ENCODE measurements at places on chromosomes 4 and X.

DNA sequence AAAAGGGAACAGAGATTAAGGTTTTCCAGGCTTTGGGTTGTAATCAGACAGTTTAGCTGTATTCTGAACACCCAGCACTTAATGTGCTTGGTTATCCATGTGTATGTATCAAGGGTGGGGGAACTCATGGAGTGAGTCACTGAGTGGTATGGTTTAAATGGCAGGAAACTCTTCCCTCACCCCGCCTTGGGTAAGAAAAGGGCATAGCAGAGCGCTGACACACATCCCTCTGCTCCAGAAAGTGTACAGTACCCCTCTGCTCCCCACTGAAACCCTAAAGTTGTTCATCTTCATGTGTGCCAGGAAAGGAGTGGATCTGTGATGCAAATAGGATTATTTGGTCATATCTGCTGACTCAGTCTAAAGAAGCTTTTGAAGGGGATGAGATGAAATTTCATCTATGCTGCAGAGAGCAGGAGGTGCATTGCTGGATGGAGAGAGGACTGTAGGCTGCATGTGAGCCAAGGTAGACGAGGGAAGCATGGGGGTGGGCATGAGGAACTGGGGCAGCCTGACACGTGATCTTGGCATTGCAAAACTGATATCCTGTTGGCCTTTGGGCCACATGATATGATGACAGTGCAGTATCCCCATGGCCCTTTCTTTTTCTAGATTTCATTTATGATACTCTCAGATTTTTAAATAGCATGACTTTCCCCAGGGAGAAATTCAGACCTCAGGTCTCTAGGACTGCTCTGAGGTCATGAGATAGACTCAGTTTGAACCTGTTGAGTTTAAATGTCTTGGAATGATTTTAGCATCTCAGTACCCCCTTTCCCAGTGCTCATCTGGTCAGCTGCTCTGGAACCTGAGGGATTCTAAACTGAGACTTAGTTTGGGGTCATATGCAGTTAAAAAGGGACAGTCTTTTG, 84.8 kb downstream of the TMEM164 start:
- peak; percentile 93 for DNase-seq

DNA sequence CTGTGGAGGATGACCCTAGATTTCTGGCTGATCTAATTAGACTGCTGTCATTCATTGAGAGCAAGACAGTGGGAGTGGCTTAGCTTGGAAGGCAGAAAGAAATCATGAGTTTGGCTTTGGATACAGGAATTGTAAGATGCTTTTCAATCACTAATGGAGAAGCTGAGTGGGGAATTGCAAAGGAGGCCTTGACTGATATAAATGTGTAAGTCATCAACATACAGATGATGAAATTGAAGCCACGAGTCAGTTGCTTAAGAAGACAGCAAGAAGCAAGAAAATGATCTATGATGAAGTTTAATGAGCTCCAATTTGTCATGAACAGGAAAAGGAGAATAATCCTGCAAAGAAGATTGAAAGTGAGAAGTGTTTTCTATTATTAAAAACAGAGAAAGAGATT, 136.7 kb upstream of the C1QTNF7 start:
- peak; percentile 4 for DNase-seq

DNA sequence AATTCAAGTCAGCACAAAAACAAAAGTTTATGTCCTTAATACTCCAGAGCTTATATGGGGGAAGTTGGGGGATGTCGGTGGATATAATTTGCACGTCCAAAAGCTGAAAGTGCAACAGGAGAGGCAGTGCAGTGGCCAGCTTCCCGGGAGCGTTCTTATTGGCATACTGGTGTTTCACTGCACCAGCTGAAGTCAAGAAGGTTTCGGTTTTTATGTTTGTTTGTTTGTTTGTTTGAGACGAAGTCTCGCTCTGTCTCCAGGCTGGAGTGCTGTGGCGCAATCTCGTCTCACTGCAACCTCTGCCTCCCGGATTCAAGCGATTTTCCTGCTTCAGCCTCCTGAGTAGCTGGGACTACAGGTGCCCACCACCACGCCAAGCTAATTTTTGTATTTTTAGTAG, 28.6 kb upstream of the TLR3 start:
- no peak for DNase-seq

DNA sequence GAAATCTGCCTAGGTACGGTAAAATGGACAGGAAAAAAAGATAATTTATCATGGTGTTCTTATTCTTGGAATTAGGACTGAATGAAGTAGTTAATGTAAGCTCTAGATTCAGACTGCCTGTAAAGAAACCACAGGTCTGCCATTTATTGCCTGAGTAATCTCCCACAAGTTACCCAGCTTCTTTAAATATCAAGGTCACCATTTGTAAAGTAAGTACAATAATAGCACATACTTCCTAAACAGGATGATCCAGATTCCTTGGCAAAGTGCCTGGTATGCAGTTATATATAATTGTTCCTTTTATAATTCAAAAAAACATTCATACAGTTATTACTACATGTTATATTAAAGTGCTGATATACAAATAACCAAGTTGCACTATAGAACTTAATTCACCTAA, 368.6 kb downstream of the HNRNPD start:
- no peak for DNase-seq

DNA sequence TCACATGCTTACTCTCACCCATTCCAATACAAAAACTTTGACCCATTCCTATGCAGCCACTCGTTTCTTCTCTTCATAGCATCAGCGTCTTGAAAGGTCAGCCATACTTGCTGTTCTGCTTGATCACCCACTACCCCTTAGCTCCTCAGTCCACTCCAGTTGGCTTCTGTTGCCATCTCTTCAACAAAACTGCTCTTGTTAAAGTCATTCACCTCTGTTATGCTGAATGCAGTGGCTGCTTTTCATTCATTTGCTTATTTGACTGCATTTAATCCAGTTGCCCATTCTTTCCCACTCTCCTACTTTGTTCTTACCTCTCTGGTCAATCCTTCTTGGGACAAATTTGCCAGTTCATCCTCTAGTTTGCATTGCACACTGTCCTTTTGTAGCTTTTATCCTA, 24.9 kb downstream of the CEP135 start:
- DNase-seq = no peak

DNA sequence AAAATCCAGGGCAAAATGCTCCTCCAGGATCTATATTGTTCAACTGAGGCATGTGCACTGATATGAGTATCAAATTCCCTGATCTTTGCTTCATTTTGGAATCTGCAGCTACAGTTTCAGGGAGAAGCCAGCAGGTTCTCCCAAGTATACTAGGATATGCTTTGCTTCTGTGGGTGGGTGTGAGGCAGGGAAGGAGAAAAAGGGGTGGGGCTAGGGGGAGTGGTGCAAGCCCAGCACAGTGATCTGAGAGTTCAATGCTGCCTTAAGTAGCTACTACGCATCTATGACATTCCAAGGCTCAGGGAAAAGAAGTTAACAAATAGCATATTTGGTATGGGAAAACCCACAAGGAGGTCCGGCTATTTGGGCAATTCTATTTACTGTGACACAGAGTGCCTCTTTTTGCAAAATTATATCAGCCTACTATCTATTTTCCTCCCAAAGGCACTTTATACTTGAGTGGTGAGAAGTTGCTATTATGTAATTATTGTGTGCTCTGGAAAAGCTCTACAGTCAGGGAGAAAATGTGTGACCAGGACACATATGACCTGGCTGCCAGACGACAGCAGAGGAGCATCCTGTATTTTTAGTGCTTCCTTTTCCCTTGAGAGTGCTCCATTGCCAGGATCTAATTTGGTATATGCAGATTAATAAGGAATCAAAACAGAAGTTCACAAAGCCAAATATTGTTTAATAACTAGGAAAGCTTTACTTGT, 162.0 kb downstream of the RNF150 start:
- DNase-seq = no peak

DNA sequence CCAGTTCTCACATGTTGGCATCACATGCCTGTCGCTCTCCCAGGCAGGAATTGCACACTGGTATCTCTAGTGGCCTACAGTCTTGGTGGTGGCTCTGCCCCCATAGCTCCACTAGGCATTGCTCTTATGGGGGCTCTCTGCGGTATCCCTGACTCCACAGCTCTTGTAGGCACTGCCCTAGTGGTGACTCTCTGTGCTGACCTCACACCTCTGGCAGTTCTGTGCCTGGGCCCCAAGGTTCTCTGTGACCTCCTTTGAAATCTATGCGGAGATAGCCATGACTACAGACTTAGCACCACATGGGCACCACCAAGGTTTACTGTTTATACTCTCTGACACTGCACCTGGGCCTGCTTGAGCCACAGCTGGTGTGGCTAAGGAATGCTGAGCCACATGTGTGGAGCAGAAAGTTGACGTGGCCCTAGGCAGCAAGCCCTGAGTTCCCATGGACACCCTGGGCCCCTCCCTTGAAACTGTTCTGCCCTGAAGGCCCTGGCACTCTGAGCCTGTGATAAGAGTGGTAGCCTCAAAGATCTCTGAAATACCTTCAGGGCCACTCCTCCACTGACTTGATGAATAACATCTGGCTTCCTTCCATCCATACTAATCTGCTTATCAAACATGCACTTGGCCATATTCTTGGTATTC, 8.0 kb downstream of the SLC9B1 start:
- DNase-seq = peak; percentile 51

GRCh38 chrX:53065104-53065503, 16.5 kb downstream of the GPR173 start:
- DNase-seq = no peak

- no peak for DNase-seq
These were observed 118.2 kb downstream of the AFAP1 start for GRCh38 chr4:7821245-7822136.

DNA sequence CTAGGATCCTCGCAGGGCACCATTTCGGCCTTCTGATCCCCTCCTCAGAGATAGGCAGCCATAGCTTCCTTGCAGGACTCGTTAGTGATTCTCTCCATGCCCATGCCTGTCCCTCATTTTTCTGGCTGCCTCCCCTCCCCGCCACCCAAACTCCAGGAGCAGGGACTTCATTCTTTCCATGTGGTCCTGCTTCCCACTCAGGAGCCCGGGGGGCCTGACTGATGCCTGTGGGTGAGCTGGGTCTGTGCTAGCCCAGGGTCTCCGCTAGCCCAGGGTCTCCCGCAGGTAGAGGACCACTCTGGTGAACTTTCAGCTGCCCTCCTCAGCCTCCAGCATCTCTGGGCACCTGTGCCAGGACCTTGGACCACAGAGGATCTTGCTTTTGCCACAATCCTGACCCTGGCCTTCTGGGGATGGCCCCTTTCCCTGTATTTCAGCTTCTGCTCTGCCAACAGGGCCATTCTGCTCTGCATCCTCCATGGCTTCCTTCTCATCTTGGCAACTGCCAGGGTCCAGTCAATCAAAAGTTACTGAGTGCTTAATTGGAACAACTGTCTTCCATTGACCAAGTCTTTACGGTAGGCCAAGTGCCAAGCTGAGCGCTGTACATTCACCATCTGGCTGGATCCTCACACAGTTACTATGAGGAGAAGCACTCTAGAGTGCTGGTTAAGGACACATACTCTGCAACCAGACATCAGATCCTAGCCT, 152.2 kb downstream of the EFNB1 start:
- DNase-seq = no peak

- peak; percentile 57 for DNase-seq
These were observed 125.1 kb downstream of the PALLD start for GRCh38 chr4:168621806-168622589.

- peak; percentile 77 for DNase-seq
These were observed 15.7 kb downstream of the OFD1 start for GRCh38 chrX:13750204-13750603.

DNA sequence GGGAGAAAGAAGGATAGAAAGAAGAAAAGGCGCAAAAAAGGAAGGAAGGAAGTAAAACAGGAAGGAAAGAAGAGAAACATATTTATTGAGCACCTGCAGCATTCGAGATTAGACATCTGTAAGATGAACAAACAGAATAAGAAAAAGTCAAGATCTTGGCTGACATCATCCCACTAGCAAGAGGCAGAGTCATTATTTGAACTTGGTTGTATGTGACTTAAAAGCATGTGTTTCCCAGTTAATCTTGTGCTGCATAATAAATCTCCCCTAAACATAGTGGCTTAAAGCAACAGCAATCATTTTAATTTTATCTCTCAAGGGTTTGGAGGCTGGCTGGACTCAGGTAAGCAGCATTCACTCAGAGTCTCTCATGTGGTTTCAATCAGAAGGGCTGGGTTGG, 38.5 kb upstream of the COX7B2 start:
- DNase-seq = no peak

DNA sequence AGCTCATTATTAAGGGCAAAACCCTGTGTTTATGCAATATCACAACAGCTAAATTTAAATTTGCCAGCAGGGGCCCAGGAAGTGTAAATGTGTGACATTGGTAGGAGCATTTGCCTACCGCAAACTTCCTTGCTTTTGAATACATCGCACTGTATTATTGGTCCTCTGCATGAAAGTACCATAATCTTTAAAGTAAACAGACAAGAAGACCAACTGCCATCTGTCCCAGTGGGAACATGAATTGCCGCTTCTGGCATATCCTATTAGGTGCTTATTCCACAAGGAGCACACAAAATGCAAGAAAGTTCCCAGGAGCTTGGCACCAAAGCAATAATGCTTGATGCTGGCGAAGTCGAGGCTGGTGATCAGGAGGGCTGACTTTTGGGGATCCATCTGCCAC, 51.3 kb downstream of the SOD3 start:
- no peak for DNase-seq

GRCh38 chr4:178696515-178696914, 1254.3 kb upstream of the AGA start:
- peak; percentile 50 for DNase-seq

GRCh38 chr4:153618833-153619232, 65.2 kb upstream of the TLR2 start:
- DNase-seq = no peak

- DNase-seq = peak; percentile 68
These were observed 4.9 kb downstream of the SMR3A start for GRCh38 chr4:70365479-70365878.

- DNase-seq = no peak
These were observed 790.3 kb upstream of the HTR2C start for GRCh38 chrX:113793563-113793962.

GRCh38 chrX:77918568-77918967, 8.1 kb downstream of the ATP7A start:
- DNase-seq = peak; percentile 26

GRCh38 chrX:43333543-43333942, 322.6 kb upstream of the MAOA start:
- DNase-seq = peak; percentile 11

- DNase-seq = no peak
These were observed 2.2 kb upstream of the VGLL1 start for GRCh38 chrX:136529795-136530194.

DNA sequence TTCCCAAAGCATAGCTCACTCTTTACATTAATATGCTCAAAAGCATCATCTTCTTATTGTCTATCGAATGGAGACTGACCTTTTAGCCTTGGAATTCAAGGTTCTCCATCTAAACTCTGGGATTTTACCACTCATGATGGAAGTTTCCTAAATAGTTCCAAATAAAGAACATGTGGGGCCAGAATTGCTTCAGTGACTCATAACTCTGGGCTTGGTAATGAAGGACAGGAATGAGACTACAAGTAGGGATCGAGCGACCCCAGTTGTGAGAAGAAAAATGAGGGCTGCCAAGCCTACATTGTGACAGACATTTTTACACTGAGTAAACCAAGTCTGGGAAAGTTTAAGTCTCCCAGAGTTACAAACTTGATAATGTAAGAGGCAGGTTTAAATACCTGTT, 269.9 kb downstream of the CBLL2 start:
- DNase-seq = no peak

Measured in MCF 10A (cell line).